ENCODE measurements at places on chromosomes 11 and 22.

- DNase-seq = no peak
Observed at GRCh38 chr22:45934659-45935341, 42.2 kb downstream of the WNT7B start.

- DNase-seq = no peak
Observed at GRCh38 chr11:102600666-102601065, 24.5 kb downstream of the MMP20 start.

DNA sequence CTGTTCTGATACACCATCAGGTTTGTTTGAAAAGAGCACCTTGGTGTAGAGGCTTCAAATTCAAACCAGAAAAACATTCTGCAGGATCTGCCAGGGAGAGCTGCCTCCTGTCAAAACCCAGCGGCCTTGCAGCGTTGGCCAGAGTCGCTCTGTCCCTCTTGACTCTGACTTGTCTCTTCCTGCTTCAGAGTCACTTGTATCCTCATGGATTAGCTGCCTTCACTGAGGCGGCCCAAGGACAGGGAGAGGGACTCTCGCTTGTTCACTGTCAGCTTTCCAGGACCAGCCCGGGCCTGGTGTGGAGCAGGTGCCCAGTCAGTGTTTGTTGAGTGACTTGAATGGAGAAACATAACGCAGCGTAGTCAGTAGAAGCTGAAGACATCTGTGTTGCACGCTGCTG lies 18.0 kb downstream of the TBC1D22A start:
- no peak for DNase-seq

- no peak for DNase-seq
Observed at GRCh38 chr22:17190702-17191101, 28.5 kb downstream of the ADA2 start.

GRCh38 chr11:109958131-109958820 lies 134.9 kb upstream of the ZC3H12C start:
- no peak for DNase-seq

- no peak for DNase-seq
Observed at GRCh38 chr22:31566484-31566883, 70.1 kb downstream of the SFI1 start.
